ENCODE measurements at places on chromosomes 5 and 9.

DNA sequence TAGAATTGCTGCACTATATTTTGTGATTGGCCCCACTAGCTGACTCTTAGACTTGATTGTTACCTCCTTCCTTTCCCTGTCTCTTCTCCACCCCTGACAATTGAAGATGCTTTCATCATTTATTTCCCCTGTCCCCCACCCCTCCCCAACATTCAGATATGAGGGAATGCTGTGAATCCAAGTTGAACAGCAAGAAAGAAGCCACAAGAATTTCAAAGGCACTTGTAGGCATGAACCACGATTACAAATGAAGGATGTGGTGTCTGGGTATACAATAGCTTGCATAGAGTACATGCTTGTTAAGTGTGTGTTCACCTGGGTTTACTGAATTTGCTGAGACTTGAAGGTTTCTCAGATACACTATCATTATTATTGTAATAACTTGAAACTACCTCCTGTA, 78.3 kb upstream of the TRIO start:
- no peak for DNase-seq

DNA sequence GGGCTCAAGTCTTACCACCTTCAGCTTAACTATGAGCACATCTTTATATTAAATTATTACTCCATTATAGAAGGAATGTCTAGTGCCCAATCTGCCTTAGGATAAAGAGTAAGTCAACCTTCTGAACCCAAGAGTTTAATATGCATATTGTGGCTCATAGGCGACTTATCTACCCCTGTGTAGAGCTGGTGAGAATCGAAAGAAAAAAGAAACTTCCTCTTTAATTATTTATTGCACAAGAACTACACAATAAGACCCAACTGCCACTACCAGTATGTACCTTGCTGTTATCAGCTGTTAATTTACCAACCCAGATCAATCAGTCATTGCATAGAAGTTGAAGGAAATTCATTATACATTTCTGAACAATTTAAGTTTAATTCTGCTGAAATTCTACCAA, 329.1 kb upstream of the SLC24A2 start:
- DNase-seq, result no peak

- DNase-seq, result no peak
Measured at GRCh38 chr5:158451993-158452672, 593.2 kb upstream of the CLINT1 start.

DNA sequence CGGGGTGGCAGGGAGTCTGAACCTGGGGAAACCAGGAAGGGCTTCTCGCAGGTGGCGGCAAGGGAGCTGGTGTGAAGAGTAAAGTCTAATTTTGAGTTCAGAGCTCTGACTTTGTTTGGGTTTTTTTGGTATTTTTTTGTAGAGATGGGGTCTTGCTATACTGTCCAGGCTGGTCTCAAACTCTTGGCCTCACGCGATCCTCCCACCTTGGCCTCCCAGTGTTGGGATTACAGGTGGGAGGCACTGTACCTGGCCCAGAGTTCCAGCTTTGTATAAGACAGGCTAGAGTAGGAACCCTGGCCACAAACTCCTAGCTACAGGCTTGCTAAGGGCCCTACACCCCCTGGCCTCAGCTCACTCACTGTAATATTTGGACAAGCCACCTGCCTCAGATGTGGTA, 105.1 kb upstream of the SARDH start:
- DNase-seq, result no peak

DNA sequence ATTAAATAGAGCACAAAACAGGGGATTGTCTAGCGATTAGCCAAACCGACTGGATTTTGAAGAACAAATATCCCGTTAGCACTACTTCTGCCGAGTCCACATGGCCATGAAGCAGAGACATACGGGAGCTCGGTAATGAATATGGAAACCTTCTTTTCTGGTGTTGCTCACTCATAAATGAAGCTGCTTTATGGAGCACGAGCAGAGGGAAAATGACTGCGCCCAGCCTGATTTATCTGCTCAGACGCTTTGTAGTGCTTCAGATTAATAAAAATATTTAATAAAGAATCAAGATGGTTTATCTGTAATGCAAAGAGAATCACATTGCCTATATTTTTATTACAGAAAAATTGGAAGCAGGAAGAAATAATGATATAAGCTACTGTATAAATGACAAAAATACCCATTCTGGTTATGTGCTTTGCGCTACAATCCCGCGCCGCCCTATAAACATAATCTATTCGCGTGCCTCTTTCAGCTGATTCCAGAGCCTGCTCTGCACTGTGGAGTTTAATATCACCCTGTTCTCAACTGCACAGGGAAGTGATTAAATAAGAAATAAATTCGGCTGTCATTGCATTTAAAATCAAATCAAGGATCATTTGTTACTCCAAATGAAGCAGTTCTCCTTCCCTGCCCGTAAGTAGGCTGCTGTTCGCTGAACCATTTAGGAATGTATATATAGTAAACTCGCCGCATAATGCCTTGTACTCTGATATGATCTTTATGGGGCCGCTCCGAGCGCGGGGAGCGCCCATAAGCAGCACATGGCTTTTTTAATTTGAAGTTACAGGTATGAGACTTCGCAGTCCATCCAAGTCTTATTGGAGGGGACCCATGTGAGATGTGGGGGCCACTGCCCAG, 22.3 kb upstream of the UBAC1 start:
- DNase-seq, result no peak

DNA sequence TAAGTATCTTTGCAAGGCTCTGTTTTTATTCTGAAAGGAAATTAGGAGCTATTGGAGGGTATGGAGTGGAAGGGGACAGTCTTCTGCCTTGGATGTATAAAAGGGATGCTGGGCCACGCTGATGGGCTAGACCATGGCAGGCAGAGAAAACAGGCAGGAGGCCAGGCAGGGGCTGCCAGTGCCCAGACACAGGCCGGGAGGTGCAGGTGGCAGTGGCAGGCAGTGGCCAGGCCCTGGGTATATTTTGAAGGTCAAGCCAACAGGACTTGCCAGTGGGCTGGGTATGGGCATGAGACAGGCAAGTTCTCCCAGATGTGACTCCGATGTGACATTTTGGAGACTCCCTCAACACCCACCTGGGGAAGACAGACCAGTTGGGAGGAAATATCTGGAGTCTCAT, 131.9 kb downstream of the KCNIP1 start:
- no peak for DNase-seq

DNA sequence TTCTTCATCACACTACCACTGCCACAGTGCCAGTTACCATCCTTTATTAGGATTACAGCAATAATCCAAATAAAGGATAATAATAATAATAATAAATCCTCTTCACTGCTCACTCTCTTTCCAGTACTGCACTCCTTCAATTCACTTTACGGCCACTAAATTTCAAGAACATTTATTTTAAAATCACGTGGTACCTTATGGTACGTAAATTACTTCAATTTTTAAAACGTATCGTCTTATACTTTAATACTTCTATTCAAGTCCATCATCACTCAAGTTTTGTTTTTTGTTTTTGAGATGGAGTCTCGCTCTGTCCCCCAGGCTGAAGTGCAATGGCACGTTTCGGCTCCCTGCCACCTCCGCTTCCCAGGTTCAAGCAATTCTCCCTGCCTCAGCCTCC, 36.5 kb downstream of the PTBP3 start:
- no peak for DNase-seq

DNA sequence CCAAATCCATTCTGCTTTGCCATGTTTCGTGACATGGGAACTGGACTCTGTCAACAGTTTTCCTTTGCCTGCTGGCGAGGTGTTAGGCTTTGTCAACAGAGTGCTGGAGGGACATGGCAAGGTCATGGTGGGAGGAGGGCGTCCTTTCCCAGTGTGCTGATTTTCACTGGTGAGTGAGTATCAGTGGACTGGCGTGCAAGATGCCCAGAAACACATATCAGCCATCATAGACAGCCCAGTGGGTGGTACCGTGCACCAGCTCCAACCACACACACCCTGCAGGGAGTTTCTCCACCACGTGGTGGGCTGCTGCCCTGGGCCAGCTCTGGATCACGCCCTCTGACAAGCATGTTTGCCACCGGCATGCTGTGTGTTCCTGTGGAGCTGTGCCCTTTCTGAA, 50.0 kb upstream of the ABL1 start:
- no peak for DNase-seq

GRCh38 chr9:27468462-27469110, 55.5 kb upstream of the IFNK start:
- no peak for DNase-seq

- no peak for DNase-seq
Measured at GRCh38 chr5:132479111-132479951, 11.2 kb downstream of the IRF1 start.

GRCh38 chr5:150670948-150671310, 9.9 kb downstream of the MYOZ3 start:
- DNase-seq, result no peak

GRCh38 chr5:69038539-69038938, 55.3 kb upstream of the SLC30A5 start:
- no peak for DNase-seq

DNA sequence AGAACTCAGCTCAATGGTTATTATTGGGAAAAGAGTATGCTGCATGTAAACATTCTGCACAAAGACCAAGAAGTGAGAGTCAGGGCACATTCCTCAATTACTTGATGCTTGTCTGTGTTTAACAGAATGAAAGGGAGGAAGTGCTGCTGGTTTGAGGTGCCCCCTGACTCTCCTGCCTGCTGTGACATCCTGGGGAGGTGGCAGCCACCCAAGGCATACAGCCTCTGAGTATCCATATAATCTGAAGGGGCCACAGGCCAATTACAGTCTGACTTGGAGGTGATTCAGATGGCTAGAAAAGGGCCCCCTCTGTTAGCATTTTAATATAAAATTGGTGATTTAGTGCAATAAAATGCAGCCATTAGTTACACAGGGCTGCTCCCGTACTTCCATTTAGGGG, 313.8 kb downstream of the ASTN2 start:
- no peak for DNase-seq

GRCh38 chr5:113680534-113680933, 167.0 kb downstream of the YTHDC2 start:
- DNase-seq, result no peak

DNA sequence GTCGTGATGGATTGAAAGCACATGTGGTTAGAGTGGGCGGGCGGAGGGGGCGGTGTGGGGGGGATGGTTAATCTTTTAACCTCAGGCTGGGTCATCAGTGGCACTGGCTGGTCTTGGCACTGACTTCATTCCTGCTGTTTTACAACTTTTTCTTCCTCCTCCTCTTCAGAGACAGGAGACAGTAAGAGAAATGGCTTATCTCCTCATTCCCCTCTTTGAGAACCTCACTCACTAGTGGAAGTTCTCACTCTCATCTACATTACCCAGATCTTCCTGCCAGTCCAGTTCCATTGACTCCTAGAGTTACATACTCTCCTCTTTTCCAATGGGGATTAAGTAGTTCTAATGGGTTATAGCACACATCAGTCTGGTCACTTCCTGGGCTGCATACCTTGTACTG, 42.3 kb upstream of the PPP1R26 start:
- DNase-seq, result no peak

GRCh38 chr5:79229357-79230174, 6.4 kb upstream of the JMY start:
- DNase-seq, result no peak

GRCh38 chr5:137845472-137845871, 22.2 kb upstream of the MYOT start:
- DNase-seq, result no peak

DNA sequence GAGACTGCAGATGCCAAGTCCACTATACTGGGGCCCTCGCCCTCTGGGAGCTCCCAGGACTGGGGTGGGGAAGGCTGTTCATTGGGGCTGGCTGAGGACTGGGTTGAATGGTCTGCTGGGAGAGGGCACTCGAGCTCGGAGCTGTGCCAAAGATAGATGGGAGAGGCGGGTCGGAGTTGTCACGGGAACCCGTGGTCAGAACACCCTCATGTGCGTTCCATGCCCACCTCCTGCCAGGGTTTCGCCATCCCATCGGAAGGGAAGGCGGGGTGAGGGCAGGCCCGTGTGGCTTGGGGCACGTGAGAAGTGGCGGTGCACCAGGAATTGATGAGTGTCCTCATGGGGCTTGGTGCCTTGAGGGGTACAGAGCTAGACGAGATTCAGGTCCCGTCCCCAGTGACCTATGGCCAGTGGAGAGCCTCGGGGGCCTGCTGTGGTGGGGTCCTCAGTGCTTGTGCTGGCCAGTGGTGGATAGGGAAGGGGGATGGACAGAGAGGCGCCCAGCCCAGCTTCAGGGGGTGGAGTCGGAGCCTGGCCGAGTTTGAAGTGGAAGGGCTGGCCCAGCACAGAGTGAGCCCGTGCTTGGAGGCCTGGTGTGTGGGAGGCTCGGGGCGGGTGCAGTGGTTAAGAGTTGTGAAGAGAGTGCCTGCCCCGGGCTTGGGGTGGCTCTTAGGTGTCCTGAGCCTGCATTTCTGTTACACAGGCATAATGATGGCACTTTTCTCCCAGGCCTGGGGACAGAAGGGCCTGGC, 4.3 kb downstream of the CACFD1 start:
- no peak for DNase-seq

- DNase-seq, result no peak
Measured at GRCh38 chr5:158378931-158379330, 520.0 kb upstream of the CLINT1 start.

All from activated CD8-positive, alpha-beta memory T cell treated with anti-CD3 and anti-CD28 coated beads for 1 hour (primary cell).